ENCODE measurements at places on chromosomes 13 and 19. TPM values are rescaled to one million over a fixed set of nuclear protein-coding genes. Genes with fewer than 3 reads are reported as not detected.

DNA sequence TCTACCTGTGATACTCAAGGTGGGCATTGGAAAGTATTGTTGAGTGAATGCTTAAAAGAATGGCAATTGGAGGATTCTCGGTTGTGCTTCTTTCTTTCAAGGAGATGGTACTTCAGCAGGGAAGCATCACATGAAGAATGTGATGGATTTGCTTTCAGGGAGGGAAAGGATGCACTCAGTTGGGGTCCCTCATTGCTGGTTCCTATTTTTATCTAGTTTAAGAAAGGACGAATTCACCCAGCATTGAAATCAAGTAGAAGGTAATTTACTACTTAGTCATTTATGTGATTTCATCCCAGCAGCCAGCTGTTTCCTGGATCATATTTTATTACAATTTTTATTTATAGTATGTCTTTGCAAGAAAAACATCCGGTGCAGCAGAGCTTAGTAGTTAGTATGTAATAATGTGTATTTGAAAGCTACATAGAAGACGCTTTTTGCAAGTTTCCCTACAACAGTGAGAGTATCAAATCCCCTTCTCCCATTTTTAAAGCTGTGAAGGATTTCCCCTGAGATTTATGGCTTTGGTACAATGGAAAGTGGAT is 417.9 kb downstream of the GPC5 start:
- DNase-seq, result no peak
- H3K36me3 ChIP-seq, result no peaks in the 10 kb centered on the region
- no peak overlapping the region for H3K27ac ChIP-seq

DNA sequence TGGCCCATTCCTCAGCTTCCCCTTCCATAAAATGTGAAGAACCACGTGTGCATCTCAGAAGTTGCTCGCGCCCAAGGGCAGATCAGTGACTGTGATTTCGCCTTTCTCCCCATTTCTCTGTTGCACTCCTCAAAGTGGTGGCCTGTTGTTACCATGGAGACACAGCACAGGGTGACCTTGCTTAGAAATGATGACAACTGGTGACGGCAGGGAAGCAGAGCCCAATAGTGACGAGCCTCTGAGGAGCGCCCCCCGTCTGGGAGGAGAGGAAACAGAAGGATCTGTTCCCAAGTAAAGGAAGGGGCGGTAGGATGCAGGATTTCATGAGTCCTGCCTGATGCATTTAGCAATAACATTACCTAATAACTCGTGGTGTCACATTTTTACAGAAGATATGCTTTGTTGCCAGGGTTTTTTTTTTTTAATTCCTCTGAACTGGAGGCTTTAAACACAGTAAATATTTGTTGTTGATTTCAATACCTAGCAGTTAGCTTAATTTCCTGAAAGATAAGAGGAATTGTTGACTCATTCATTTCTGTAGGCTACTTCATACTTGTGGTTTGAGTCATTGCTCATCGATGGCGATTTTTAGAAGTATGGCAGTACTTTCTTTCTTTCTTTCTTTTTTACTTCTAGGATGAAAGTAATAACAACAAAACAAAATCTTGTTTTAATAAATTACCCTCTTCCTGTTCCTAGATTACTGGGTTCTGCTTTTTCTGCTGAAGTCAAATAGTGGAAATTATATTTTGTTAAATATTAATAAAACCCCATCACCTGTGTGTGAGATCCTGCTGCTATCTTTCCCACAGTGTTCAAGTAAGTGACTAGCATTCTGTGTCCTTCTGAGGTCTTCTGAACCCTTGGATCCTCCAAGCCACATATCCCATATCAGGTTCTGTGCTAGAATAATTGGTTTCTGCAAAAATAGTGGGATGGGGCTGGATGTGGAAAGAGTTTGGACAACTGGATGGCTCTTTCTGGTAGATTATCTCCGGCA is 36.0 kb downstream of the MBNL2 start:
- H3K27me3 ChIP-seq, result no peaks in the 10 kb centered on the region
- H3K4me1 ChIP-seq, result no peaks in the 10 kb centered on the region
- H3K36me3 ChIP-seq, result no peaks in the 10 kb centered on the region
- H3K4me3 ChIP-seq, result no peak overlapping the region

ATP4A gene
- polyA plus RNA-seq, result not detected

METTL21C gene
- not detected for polyA plus RNA-seq

DNA sequence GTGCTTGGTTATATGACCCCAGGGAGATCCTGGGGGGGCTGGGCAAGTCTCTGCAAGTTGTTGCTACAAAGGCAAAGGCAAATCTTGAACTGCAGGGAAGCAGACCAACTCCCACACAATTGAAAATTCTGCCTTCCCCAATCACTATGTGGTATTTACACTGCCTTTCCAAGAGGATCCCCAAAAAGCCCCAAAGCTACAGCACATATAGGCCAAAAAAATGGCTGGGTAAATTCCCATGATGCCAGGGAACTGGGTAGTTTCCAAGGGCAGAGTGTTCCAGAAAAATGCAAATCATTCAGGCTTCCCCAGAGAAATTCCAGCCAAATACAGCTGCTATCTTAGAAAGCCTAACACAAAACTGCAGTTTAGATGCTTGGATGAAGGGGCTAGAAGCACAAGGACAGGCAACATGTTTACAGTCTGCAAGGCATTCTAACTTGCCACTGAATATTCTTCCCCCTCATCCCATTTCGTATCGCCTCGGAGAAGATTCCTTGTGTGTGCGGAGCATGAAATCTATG is 6.2 kb downstream of the FOXO1 start:
- H3K4me1 ChIP-seq, result peaks cover 61% of the 10 kb centered on the region
- H3K4me3 ChIP-seq, result no peak overlapping the region
- H3K27me3 ChIP-seq, result no peaks in the 10 kb centered on the region
- DNase-seq, result no peak

SCGB2B2 gene
- 0.15 TPM for polyA plus RNA-seq

GRCh38 chr19:52343548-52343947 is 7.5 kb downstream of the ZNF610 start:
- H3K27ac ChIP-seq, result no peak overlapping the region
- no peaks in the 10 kb centered on the region for H3K4me1 ChIP-seq
- no peak for DNase-seq
- H3K36me3 ChIP-seq, result no peaks in the 10 kb centered on the region
- H3K27me3 ChIP-seq, result no peaks in the 10 kb centered on the region
- no peak overlapping the region for H3K4me3 ChIP-seq

GRCh38 chr13:33347861-33348260 is 62.3 kb upstream of the STARD13 start:
- H3K27me3 ChIP-seq, result peaks cover 8% of the 10 kb centered on the region
- H3K36me3 ChIP-seq, result no peaks in the 10 kb centered on the region
- no peak overlapping the region for H3K4me3 ChIP-seq

GRCh38 chr13:33205804-33206221 is 79.7 kb downstream of the STARD13 start:
- H3K4me3 ChIP-seq, result no peak overlapping the region
- no peak for DNase-seq
- no peaks in the 10 kb centered on the region for H3K27me3 ChIP-seq
- no peaks in the 10 kb centered on the region for H3K4me1 ChIP-seq
- no peak overlapping the region for H3K27ac ChIP-seq

HCST gene
- polyA plus RNA-seq, result 879 TPM

- DNase-seq, result no peak
- H3K4me1 ChIP-seq, result no peaks in the 10 kb centered on the region
- H3K27me3 ChIP-seq, result no peaks in the 10 kb centered on the region
- H3K36me3 ChIP-seq, result no peaks in the 10 kb centered on the region
- no peak overlapping the region for H3K27ac ChIP-seq
Measured at GRCh38 chr13:23445794-23446193, 12.3 kb upstream of the SACS start.

ZNF470 gene
- 3.5 TPM for polyA plus RNA-seq

GRCh38 chr13:30301827-30302226 is 5.5 kb downstream of the KATNAL1 start:
- no peaks in the 10 kb centered on the region for H3K36me3 ChIP-seq
- no peak for DNase-seq
- no peak overlapping the region for H3K4me3 ChIP-seq
- peaks cover 4% of the 10 kb centered on the region for H3K4me1 ChIP-seq

- DNase-seq, result no peak
- no peak overlapping the region for H3K4me3 ChIP-seq
- H3K27ac ChIP-seq, result no peak overlapping the region
- peaks cover 3% of the 10 kb centered on the region for H3K27me3 ChIP-seq
- H3K4me1 ChIP-seq, result no peaks in the 10 kb centered on the region
Measured at GRCh38 chr19:384799-385169, 24.2 kb downstream of the C2CD4C start.

CYP4F11 gene
- not detected for polyA plus RNA-seq

DNA sequence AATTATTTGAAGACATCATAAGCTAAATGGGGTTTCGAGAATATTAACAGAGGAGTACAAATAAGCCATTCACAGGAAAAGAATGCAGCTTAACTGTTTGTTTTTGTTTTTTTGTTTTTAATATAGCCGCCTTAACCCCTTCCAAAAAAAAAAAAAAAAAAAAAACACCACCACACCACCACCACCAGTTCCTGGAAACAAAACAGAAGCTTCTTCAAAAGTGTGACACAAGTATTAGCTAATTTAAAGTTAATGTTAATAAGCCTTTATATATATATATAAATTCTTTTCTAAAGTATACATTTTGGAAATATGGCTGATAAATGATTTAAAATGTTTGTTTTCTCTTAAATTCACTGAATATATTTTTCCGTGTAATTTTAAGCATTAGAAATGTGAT is 1.4 kb downstream of the RAP2A start:
- H3K4me3 ChIP-seq, result peak overlapping the region; percentile 63
- H3K27ac ChIP-seq, result peak overlapping the region; percentile 56
- H3K27me3 ChIP-seq, result no peaks in the 10 kb centered on the region
- H3K36me3 ChIP-seq, result no peaks in the 10 kb centered on the region
- no peaks in the 10 kb centered on the region for H3K4me1 ChIP-seq

- no peak overlapping the region for H3K27ac ChIP-seq
- no peaks in the 10 kb centered on the region for H3K4me1 ChIP-seq
- H3K36me3 ChIP-seq, result no peaks in the 10 kb centered on the region
Measured at GRCh38 chr13:95437561-95437960, 115.0 kb upstream of the CLDN10 start.

DNA sequence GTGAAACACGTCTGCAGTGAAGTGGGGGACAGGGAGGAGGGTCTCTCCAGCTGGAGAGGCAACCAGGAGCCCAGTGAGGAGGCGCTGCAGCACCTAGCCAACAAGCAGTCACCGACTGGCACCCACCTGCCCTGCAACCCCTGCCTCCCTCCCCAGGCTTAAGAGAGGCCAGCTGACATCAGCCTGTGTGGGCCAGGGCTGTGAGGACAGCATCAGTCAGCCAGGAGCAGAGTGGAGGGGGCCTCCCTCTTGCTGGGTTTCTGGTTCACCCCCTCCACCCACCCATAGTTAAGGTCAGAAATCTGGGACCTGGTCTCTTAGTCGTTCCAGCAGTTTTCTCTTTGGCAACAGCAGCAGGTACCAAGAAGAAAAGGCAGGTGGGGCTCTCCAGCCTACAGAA is 25.5 kb upstream of the CCNP start:
- no peak overlapping the region for H3K4me3 ChIP-seq
- no peak overlapping the region for H3K27ac ChIP-seq

DNA sequence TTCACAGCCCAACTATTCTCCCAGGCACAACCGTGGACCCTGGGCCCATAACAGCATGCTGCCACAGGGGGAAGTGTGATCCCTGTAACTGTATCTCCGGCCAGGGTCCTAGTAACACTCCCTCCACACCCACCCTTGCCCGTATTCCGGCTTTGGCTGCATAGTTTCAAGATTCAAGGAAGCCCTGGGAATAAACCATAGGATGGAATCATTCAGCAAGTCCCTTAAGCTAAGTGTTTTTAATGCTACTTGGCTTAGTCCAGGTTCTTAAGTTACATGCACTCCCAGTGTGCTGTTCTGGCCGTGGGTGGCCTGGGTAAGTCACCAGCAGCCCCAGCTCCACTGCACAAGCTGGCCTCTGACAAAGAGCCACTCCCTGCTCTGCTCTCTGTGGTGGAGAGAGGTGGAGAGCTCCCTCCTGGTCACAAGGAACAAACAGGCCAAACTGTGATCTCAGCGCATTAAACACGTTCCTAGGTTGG is 532.4 kb upstream of the SGCG start:
- H3K27ac ChIP-seq, result no peak overlapping the region
- no peak overlapping the region for H3K4me3 ChIP-seq
- no peaks in the 10 kb centered on the region for H3K36me3 ChIP-seq
- no peaks in the 10 kb centered on the region for H3K27me3 ChIP-seq

DNA sequence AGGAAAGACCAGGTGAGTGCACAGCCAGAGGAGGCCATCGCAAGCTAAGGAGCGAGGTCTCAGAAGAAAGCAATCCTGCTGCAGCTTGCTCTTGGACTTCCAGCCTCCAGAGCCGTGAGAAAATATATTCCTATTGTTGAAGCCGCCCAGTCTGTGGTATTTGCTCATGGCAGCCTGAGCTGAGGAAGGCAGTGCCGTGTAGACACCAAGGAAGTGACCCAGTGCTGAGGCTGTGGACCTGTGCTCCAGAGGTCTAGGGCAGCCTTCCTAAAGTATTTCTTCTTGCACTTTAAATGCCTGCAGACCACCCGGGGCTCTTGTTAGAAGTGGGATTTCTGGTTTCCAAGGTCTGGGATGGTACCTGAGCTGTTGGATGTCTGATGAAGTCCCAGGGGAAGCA is 158.5 kb upstream of the KL start:
- H3K4me1 ChIP-seq, result no peaks in the 10 kb centered on the region
- no peaks in the 10 kb centered on the region for H3K36me3 ChIP-seq
- DNase-seq, result no peak
- no peak overlapping the region for H3K27ac ChIP-seq

GRCh38 chr19:45163751-45164460 is 3.1 kb upstream of the NKPD1 start:
- H3K27me3 ChIP-seq, result no peaks in the 10 kb centered on the region
- no peaks in the 10 kb centered on the region for H3K36me3 ChIP-seq
- peaks cover 16% of the 10 kb centered on the region for H3K4me1 ChIP-seq
- H3K27ac ChIP-seq, result peak overlapping the region; percentile 54
- DNase-seq, result no peak
- H3K4me3 ChIP-seq, result no peak overlapping the region

ZNF419 gene
- polyA plus RNA-seq, result 7.0 TPM

DNA sequence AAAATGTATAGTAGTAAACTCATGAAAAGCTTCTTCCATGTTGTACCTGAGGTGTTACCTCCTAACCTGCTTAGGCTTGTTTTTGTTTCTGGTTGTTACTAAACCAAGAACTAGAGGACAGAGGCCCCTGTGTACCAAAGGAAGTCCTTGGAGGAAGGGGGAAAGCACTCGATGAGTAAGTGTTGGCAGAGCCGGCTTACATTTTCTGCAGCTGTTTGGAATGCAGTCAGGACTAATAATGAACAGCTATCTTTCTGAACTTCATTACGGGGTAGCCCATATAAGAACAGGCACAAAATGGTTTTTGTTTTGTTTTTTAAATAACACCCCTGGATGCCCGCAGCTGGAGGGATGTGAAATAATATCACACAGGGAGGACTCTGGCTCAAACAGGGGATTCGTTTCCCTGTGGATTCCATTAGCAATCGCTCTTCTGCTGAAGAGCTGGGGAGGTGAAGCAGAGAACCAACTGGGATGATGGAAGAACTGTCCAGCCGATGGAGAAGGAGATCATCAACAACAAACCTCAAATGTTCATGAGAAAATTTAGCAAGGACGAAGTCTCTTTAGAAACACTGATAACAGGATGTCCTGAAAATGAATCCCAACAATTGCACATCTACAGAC is 214.2 kb upstream of the MAB21L1 start:
- H3K27ac ChIP-seq, result no peak overlapping the region
- H3K36me3 ChIP-seq, result no peaks in the 10 kb centered on the region
- no peak overlapping the region for H3K4me3 ChIP-seq
- H3K4me1 ChIP-seq, result no peaks in the 10 kb centered on the region
- H3K27me3 ChIP-seq, result no peaks in the 10 kb centered on the region
- no peak for DNase-seq

ZNF444 gene
- 35.3 TPM for polyA plus RNA-seq

AZU1 gene
- polyA plus RNA-seq, result not detected
